Pons (tissue), 1 donor: ENCODE measurements at places on chromosomes 3 and 15.

- DNase-seq, result no peak
Observed at GRCh38 chr15:25178835-25179672, 224.3 kb downstream of the SNRPN start.

GRCh38 chr3:122006267-122006666 lies 15.8 kb downstream of the ILDR1 start:
- no peak for DNase-seq

DNA sequence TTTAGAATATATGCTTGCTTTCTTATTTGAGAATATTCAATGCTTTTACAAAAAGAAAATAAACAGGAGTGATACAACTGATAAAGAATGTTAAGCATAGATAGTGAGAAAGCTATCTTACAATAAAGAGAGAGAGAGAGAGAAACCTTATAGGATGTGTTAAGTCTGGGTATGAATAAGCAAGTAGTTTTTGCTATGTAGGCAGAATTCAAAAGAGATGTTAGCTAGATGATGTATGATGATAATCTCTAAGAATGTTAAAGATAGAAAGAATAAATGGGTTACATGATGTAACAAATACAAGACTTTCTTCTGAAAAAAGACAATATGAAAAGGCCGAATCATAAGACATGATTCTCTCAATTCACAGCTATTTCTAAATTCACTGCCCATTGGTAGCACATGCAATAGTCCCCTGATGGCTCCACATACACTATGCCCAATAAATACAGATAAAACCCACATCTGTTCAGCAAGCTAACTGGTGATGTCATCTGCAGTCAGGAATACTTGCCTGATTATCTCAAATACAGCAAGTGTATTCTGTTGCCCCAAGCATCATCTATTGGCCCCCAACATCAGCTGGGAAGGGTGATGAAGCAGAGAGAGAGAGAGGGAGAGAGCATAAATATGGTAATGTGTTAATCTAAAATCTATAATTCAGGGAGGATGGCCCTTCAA lies 169.2 kb upstream of the LYSMD4 start:
- no peak for DNase-seq

DNA sequence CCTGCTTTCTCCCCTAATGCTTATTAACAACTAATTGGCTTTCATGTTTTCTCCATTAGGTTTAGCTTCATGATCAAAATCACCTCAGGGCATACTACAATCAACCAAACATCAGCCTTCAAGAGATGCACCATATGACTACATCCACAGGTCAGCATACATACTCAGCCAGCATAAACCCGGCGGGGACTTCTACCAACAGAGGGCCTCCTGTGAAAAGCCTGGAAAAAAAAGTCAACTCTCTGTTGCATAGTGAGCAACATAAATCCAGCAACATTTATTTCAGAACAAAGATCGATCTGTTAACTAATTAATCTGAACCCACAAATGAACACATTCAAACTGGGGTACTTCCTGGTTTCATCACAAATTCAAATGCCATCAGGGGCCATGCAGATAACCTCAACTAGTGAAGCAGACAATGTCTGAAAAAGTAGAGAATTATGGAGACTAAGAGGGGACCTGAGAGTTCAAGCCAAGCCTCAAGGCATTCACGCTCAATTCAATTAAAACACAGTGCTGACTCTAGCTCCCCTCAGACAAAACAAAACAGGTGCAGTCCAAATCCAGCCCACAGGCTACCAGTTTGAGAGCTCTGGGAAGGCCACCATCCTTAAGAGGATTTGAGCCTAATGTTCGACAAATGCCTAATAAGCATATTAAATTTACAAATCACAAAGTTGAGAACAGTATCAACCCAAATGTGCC lies 124.5 kb downstream of the MAGI1 start:
- DNase-seq, result peak; percentile 70

DNA sequence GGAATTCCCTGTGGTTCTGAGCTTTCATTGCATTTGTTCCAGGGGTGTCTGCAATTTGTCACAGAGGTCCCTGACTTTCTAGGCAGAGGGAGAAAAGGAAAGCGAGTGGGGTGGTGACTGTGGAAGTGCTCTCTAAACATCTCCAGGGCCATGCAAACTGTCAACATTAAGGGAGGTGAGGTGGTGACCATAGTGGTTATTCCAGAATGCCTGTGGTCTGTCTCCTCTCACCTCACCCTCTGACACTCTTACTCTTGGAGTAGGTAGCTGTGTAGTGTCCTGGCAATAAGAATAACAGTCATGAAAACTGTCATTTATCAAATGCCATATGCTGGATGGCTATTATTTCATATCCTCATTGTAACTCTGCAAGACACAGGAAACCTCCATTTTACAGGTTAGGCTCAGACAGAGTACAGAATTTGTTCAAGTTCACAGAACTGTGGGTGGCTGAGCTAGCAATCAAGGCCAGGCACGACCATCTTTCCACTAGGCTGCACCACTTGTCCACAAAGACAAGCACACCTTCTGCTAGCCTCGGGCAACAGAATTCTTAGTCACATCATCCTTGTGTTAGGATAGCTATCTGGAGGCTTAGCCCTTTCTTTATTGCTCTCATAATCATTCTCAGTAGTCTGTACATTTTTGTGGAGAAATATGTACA lies 179.4 kb downstream of the CD47 start:
- no peak for DNase-seq

GRCh38 chr3:108380128-108380795 lies 83.9 kb downstream of the HHLA2 start:
- no peak for DNase-seq

DNA sequence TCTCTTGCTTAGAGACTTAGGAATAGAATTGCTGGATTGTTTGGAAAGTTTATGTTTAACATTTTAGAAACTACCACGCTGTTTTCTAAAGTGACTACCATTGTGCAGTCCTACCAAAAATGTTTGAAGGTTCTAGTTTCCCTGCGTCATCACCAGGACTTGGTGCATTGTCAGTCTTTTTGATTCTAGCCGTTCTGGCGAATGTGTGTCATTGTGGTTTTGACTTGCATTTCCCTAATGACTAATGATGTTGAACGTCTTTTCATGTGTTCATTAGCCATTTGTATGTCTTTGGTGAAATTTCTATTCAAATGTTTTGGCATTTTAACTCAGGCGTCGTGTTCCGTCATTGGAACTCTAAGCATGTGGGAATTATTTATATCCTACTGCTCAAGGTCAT lies 58.0 kb downstream of the CHD2 start:
- no peak for DNase-seq

DNA sequence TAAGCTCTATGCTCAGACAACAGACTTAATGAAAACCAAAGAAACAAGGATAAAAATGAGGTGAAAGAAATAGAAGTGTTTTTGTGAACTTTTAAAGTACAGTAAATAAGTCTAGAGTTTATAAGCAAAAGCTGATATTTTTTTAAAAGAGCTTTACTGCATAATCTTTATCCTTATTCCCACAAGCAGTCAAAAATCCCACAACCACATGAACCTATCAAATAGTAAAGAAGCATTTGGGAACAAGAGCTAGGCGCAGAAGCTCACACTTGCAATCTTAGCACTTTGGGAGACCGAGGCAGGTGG lies 103.8 kb upstream of the TJP1 start:
- DNase-seq, result no peak

GRCh38 chr15:48415036-48415886 lies 84.0 kb downstream of the DUT start:
- DNase-seq, result no peak
